RPMI8226 (cell line): ENCODE measurements at places on chromosomes 2 and 18.
A peak's percentile ranks its signal among the peaks of the same experiment; 100 is the strongest.

GRCh38 chr18:48133671-48134251, 203.3 kb upstream of the SMAD2 start:
- DNase-seq = no peak

DNA sequence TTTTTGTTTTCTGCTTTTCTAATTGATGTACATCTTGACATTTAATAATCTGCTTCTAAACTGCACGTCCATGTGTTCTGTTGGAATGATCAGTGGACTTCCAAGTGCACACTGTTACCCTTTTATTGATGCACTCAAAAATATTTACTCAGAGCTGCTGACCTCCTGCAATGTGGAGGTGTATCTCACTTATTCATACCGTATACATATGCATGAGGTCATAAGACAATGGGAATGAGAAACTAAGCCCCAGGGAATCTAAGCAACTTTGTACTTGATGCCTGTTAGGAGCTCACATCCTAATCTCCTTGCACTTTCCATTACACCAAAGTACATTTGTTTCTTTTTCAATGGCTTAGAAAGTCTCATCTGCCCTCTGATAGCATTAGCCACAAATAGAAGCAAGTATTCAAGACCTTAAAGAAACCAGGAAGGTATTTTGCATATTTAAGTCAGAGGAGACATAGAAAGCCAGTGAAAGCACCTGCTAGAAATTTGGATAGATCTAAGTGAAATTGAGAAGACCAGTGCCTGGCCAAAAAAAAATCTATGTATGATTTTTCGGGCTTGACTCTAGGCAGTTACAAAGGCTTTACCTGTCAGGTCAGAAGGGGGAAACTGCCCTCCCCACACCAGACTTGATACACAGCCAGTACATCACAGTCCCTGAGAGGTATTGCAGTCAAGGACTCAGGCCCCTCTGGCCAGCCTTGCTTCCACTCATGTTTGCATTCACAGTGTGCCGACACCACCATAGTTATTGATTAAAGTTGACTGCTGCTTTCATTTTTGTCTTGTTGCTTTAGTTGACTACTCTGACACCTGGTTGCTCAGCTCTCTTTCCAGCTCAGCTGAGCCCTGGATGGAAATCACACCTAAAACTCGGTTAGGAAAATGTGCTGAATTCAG, 391.7 kb upstream of the CYRIA start:
- DNase-seq = no peak

DNA sequence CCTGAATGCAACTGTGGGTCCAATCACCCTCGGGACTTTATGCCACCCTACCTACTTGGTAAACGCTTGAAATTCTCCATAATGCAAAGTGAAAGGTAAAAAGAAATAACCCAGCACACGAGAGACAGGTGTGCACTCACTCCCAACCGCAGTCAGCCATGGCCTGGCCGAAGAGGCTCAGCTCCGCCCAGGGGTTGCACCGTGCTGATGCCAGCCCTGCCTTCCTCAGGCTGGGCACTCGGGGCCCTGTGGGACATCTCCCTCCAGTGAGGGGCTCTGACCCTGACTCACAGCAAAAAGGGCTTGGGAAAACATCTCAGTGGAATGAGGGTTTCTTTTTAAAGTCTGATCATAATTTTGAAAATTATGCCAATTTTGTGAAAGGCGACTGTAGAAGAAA, 13.3 kb downstream of the SLC66A2 start:
- DNase-seq = no peak

GRCh38 chr18:34604591-34604990, 105.5 kb upstream of the DTNA start:
- no peak for DNase-seq

DNA sequence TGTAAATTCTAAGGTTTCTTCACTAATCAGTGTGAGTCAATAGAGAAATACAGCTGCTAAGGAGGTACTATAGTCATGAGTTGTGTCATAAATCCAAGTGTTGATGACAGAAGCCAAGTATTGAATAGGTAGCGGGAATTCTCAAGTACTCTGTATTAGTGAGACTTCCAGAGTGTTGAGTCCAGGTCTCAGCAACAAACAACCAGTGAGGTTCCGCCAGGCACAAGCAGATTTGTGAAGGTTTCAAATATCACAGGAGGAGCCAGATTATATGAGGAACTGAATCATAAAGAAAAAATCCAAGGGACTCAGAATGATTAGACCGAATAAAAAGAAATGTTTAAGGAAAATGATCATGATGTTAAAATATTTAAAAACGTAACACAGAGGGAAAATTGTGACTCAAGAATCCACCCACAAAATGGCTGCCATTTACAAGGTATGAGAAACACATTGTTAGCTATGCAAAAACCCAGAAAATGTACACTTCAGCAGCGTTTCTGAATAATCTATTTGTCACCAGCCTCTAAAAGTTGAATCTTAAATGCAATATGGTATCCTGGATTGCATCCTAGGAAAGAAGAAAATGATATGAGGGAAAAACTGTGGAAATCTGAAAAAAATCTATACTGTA, 27.3 kb upstream of the EVA1A start:
- no peak for DNase-seq

- peak; percentile 41 for DNase-seq
These were observed 814.0 kb upstream of the ID2 start for GRCh38 chr2:7867867-7868266.

DNA sequence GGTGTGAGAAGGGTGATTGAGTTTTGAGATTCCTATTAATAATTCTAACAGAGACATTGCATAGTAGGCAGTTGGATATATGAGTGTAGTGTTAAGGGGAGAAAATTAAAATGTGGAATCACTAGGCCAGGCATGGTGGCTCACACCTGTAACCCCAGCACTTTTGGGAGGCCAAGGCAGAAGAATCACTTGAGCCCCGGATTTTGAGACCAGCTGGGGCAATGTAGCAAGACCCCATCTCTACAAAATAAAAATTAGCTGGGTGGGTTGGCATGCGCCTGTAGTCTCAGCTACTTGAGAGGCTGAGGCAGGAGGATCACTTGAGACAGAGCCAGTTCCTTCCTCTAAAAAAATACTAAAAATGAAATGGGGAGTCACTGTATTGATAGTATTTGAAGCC, 150.6 kb downstream of the MCFD2 start:
- no peak for DNase-seq

DNA sequence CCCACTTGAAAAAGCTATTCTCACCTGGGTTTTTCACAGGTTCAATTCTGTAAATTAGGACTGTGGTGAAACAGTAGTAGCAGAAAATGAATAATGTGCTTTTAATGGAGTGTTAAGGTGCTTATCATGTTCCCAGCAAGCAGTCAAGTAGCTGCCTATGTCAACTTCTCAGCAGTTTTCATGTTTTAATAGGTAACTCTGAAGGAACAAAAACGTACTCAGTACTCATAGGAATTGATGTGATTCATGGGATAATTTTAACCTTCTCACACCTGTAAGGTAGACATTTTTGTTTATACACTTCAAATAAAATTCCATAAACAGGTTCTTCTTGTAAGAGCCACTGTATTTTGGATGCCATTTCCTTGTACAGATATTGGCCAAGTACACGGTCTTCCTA, 801.6 kb downstream of the MBD2 start:
- DNase-seq = no peak

- DNase-seq = no peak
These were observed 259.7 kb downstream of the TCF4 start for GRCh38 chr18:55328301-55328700.

GRCh38 chr2:112481528-112482233, at the start of gene TTL:
Gene TTL (plus strand): TSS chr2:112482156. CDS start chr2:112482345, 189 bp downstream.
- peak; percentile 83 for DNase-seq

DNA sequence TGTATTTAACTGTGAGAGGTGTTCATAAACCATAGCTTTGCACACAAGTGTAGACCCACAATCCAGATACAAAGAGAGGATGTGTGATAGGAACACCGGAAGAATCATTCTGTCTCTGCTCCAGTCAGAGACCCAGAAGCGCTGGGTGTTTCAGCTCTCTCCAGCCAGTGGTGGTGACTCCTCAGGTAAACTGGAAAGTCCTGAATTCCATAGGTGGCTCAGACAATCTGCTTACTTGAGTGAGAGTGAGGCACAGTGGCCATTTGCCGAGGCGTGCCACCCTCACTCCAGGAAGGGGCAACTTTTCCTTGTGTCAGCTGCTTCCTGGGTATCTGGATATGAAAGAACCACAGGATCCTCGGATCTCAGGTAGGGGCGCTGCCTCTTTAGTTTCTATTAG, 171.5 kb downstream of the KCNS3 start:
- DNase-seq = no peak

- DNase-seq = no peak
These were observed 10.5 kb upstream of the MYCN start for GRCh38 chr2:15929861-15930260.
